Mesenteric fat pad (tissue), 1 donor: ENCODE measurements at places on chromosomes 12 and 14. TPM values are rescaled to one million over a fixed set of nuclear protein-coding genes. Genes with fewer than 3 reads are reported as not detected.

DNA sequence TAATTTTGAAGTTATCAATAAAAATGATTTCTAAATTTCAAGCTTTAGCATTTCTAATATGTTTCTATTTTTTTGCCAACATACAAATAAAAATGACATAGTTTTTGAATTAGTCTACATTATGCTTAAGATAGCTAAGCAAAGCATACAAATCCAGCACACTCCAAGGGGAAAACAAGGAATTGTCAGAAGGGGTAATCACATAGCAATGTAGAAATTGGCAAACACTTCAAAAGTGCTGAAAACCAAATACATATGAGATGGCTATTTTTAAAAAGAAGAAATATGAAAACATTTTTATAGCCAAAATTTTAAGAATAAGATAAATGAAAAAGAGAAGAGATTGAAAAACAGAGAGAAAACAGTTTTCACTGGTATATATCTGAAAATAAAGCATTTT lies 308.0 kb downstream of the SLC6A15 start:
- DNase-seq, result no peak

- DNase-seq, result no peak
Observed at GRCh38 chr12:121532503-121533393, 48.1 kb downstream of the KDM2B start.

DNA sequence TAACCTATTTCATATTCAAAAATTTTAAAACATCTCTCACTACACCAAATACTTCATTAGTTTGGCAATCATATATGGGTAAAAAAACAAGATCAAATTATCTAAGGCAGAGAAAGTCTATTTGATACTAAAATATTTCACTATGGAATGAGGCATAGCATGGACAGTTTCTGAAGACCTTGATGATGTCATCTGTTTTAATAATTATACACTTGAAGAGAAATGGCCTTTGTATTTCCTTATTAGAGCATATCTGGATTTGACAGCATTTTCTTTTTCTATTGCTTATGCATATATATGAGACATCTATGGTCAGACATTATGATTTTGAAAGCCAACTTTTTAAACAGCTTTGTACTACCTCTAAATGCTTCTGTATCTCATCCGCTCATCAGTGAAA lies 88.6 kb downstream of the DDHD1 start:
- no peak for DNase-seq

GRCh38 chr12:23816394-23816851 lies 133.0 kb downstream of the SOX5 start:
- DNase-seq, result no peak

Gene AHNAK2
- 15.7 TPM for total RNA-seq

Gene MYH7
- not detected for total RNA-seq

Gene TMEM233
- 1.3 TPM for total RNA-seq
